Cortex of kidney (tissue), 1 donor: ENCODE measurements at places on chromosomes 3 and 15.

DNA sequence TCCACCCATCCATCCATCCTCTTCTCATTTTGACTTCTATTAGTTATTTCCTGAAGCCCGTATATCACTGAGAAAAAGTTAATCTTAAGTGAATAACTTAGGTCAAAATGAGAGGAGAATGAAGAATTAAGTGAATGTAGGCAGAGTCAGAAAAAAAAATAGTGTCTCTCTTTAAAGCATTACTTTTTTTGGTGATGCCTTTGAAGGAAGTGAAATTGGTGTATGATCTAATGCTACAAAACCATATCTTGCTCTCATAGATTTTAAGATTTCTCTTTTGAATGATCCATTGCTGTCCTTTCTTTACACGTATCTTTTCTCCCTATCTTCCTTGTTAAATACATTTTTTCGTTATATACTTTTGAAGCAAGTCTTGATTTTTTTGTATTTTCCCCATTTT is 23.4 kb downstream of the FNDC3B start:
- no peak for DNase-seq

GRCh38 chr15:25990220-25990619 is 127.1 kb upstream of the ATP10A start:
- no peak for DNase-seq

- DNase-seq: no peak
These were observed 216.3 kb downstream of the CLSTN2 start for GRCh38 chr3:140151321-140151720.

- DNase-seq: no peak
These were observed 513.9 kb upstream of the CADM2 start for GRCh38 chr3:84444726-84445521.

GRCh38 chr15:40274350-40275274 is 8.3 kb downstream of the ANKRD63 start:
- DNase-seq: no peak

- no peak for DNase-seq
These were observed 198.2 kb downstream of the SLCO3A1 start for GRCh38 chr15:92051716-92052115.

DNA sequence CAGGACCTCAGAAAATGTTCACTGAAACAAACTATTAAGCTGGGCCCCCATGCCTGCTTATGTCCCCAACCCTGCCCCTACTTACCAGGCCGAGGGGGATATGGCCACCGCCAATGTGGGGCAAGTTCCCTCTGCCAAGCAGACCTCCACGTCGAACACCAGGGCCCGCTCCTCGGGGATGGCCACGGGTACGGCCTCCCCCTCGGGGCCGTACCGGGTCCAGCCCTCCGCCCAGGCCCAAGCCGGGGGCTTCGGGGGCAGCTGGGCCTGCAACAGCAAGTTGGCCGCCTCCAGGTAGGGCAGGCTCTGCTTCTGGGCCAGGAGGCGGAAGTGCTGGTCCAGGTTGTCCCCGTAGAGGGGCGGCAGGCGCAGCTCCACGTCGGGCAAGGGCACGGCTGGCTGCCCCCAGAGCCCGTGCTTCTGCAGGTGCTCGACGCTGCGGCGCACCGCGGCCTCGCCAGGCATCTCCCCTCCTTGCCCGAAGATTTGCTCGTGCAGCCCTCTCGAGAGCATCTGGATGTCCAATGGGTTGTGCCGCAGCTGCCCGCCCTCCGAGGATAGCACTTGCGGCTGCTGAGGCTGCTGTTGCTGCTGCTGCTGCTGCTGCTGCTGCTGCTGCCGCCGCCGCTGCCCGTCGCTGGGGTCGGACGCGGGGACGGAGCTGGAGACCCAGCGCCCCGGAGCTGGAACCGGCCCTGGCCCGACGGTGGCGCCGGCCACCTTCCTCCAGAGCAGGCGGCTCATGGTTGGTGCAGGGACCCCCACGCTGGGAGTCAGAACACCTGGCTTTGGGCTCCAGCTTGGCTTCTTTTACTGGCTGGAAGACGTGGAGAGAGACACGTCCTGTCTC is 1.4 kb downstream of the POLG start:
- no peak for DNase-seq

GRCh38 chr15:52199271-52199670 is 8.1 kb upstream of the GNB5 start:
- no peak for DNase-seq

- peak; percentile 19 for DNase-seq
These were observed 416 bp downstream of the PBRM1 start for GRCh38 chr3:52685285-52685708.

DNA sequence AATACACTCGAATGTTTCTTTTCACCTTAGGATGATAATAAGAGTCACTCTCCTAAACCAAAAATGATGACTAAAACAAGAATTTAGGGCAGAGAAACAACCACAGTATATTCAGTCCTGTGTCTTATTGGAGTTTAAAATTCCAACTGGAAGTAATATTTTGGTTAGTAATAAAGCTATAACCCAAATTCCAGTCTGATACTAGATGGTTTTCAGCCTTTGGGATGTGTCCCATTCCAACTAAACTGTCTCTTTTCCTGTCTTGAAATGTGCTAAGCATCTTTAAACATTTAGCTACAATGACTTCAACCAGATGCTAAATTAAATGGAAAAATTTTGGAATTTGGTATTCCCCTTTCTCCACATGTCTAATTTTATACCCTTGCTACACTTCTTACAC is 510.0 kb downstream of the ROBO1 start:
- DNase-seq: no peak

- DNase-seq: no peak
These were observed 102.7 kb downstream of the TBC1D5 start for GRCh38 chr3:17639765-17640164.

GRCh38 chr3:29079358-29079757 is 201.5 kb upstream of the RBMS3 start:
- no peak for DNase-seq

DNA sequence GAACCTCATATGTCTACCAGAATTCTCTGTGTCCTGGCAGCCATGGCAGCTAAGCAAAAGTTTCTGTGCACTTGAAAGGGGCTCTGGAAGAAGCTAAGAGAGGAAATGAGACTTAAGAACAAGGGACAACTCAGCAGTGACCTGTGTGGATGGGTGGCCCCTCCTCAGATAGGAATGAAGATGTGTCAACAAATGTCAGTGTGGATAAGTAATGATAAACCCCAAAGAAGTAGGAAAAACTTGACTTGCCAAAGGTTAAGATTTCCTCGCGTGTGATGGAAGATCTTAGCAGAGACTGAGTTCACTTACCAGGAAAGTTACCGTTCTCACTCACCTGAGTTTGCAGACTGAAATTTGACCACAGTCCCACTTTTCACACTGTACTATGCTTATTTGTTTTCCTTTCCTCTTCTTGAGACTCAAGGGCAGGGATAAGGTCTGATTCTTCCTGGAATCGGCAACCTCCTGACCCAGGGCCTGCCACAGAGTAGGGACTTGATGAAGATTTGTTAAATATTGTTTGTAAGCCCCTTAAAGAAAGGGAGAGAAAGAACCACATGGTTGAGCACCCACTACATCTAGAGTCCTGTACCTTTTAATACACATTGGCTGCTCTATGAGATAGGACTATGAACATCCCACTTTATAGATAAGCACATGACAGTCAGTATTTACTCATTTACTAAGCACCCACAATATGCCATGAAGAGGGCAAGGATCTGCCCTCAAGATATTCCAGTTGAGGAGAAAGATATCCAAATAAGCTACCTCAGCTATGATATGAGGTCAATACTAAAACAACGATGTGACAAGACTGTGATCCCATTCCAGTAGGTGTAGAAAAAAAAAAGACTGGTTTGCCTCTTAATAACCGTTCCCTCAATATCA is 7.3 kb upstream of the HRH1 start:
- DNase-seq: no peak

DNA sequence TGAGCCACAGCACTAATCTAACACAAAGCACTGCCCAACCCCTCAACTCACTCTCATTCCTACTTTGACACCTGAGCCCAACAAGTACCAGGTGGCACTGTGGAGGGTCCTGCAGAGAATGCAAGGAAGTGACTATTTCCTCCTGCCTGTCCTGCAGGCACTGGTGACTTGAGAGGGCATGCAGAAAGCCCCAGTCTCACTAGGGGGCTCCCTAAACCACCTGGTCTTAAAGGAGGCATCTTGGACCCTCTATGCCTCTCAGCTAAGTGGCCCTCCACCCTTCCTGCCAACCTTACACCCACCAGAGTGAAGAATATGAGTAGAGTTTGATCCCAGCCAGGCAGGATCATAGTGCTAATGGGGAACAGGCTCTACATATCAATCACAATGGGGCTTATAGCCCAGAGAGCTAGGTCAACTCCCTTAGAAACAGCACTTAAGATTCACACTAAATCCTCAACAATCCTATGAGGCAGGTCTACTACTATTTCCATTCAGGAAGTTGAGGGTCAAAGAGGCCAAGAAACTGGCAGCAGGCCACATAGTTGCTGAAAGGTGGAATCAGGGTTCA is 15.2 kb downstream of the TRAIP start:
- DNase-seq: no peak

- no peak for DNase-seq
These were observed 336.3 kb downstream of the PYDC2 start for GRCh38 chr3:191797271-191797670.

DNA sequence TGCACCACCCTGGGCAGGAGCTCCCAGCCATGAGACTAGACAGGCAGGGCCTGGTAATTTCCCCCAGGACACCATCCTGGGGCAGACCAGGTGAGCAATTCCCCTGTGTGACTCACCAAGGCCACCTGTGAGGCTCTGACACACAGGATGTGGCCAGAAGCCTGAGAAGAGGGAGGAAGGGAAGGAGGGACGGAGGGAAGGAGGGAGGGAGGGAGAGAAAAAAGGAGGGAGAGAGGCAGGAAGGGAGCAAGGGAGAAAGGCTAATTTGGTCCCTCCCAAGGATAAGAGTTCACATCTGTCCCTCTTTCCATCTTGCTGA is 25.9 kb downstream of the WNT7A start:
- DNase-seq: no peak

DNA sequence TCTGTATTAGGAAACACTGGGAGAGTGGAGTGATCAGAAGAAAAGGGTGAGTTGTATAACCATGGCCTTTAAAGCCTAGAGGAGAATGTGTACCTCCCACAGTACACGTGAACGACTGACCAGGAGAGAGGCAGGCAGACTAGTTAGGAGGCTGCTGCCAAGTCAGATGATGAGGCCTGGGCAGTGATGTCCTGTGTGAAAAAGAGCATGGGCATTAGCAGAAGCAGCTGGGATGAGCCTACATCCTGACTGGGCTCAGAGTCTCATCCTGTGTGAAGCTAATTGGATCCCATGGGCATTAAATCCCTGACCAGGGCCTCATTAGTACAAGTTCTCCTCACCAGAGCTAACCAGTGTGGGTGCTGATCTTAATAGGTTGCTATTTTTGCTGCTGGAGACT is 89.1 kb upstream of the SLC2A2 start:
- no peak for DNase-seq

- no peak for DNase-seq
These were observed 218.0 kb downstream of the ZBTB20 start for GRCh38 chr3:114928989-114929640.
